ENCODE measurements at places on chromosomes 11 and 22.

- DNase-seq: no peak
These were observed 37.2 kb downstream of the FAM83F start for GRCh38 chr22:40031766-40032470.

DNA sequence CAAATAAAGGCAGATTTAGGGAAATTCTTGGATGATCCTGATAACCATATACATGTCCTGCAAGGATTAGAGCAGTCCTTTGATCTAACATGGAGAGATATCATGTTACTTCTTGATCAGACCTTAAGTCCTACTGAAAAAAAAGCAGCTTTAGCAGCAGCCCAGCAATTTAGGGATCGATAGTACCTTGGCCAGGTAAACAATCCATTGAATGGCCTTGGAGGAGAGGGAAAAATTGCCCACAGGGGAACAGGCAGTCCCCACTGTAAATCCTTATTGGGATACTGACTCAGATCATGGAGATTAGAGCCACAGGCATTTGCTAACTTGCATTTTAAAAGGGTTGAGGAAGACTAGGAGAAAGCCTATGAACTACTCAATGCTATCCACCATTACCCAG, 47.8 kb downstream of the PRSS23 start:
- DNase-seq: no peak

- peak; percentile 43 for DNase-seq
These were observed 5.4 kb downstream of the PLA2G6 start for GRCh38 chr22:38176170-38176741.

DNA sequence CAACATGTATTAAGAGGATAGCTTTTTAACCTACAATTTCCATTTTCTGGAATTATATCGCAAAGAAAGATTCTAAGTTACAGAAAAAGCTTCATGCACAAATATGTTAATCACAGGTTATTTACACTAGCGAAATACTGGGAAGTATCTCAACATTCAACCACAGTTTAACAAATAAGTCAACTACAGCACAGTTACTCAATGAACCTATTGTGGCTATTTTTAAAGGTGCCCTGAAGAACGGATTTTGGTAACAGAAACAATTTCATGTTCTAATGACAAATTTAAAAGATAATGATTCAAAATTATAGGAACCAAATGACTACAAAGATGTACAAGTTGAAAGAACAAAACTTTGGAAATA, 51.2 kb downstream of the SYN3 start:
- no peak for DNase-seq

- peak; percentile 70 for DNase-seq
These were observed 1.6 kb downstream of the APOL2 start for GRCh38 chr22:36237462-36238372.

DNA sequence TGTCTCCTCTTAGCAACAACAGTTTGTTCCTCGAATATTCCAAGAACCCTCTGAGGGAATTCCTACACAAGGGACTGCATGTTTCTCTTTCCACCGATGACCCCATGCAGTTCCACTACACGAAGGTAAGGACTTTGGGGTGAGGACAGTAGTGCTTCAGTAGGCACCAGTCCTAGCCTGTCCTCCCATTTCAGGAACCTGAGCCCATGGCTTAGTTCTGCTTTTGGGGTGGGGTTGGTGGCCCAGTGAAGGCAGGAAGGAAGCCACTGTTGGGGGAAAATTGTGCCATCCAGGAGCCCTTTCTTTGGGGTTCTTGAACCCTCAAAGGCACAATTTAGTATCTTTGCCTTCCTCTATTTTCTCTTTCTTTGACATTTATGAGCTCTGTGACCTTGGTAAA, 38.2 kb downstream of the RNF141 start:
- no peak for DNase-seq

- DNase-seq: no peak
These were observed 240.5 kb upstream of the CCDC179 start for GRCh38 chr11:23100726-23101125.

DNA sequence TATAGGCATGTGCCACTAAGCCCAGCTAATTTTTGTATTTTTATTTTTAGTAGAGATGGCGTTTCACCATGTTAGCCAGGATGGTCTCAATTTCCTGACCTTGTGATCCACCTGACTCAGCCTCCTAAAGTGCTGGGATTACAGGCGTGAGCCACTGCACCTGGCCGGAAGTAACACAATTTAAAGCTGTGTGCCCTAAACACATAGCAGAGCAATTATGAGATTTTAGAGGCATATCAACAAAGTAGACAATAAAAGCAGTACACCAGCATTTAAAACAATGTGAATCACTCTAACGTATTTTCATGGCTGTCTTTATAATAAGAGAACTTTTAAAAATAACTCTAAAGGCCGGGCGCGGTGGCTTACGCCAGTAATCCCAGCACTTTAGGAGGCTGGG, 42.4 kb downstream of the PRR14L start:
- no peak for DNase-seq

- no peak for DNase-seq
These were observed 62.7 kb upstream of the LINC01488 start for GRCh38 chr11:69418576-69419296.

Measured in CD4-positive, alpha-beta T cell treated with Interleukin-15 for 4 hours (primary cell).